ENCODE measurements at places on chromosomes 7 and 10.
A peak's percentile ranks its signal among the peaks of the same experiment; 100 is the strongest.

GRCh38 chr10:110413903-110414547 is 83.7 kb upstream of the DUSP5 start:
- DNase-seq = no peak

DNA sequence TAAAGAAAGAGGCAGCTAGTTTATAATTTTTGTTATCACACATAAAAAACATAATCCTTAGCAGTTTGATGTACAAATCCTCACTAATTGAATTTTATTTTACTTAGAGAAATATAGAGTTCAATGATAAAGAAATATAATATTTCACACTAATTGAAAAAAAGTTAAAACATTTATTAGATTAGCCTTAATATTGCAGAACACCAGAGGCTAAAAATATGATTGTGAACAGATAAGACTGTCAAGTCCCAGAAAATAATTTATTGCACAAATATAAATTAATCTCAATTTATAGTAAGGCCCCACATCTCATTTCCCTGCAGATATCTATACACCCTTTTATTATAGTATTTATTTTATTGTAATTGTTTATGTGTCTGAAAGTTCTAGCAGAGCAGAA is 690.8 kb upstream of the PHF14 start:
- DNase-seq = no peak

DNA sequence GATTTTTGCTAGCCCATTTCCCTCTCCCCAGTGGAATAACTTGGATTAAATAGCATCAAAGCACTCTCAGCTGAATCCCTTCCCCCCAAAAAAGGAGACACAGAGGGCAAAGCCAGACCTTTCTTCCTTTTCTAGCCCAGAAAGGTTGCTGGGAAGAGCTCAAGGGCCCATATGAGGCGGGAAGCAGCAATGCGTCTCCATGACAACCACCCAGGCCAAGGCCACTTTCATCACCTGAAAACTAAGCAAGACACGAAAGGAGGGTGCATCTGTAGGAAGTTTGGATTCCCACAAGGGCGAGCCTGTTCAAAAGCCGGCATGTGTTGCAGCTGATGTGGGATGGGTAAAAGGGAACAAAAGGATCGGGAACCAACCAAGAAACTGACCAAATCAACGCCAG is 229.1 kb downstream of the PLXNA4 start:
- no peak for DNase-seq

DNA sequence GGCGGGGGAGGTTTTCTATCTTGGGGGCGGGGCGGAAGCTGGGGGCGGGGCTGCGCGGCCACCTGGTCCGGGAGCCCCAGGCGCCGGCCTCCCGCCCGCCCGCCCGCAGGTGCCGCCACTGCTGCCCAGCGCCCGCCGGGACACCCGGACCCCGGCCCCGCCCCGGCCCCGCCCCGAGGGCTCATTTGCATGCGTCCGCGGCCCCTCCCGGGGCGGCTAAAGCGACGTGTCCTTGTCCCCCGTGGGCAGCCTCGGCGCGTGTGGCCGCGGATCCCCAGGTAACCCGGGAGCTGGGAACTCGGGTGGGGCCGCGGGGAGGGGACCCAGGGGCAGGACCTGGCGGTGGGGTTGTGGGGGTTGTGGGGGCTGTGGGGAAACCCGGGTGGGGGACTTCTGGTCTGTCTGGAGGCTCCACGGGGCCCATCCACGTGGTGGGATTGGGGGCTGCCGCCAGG is at the start of gene BHLHA15:
Gene BHLHA15 (plus strand): TSS at position 219 of the 455 bp plus-strand sequence. CDS start 871 bp downstream, outside the sequence.
- peak; percentile 11 for DNase-seq

- DNase-seq = no peak
These were observed 153.9 kb downstream of the CDH23 start for GRCh38 chr10:71550628-71551027.

DNA sequence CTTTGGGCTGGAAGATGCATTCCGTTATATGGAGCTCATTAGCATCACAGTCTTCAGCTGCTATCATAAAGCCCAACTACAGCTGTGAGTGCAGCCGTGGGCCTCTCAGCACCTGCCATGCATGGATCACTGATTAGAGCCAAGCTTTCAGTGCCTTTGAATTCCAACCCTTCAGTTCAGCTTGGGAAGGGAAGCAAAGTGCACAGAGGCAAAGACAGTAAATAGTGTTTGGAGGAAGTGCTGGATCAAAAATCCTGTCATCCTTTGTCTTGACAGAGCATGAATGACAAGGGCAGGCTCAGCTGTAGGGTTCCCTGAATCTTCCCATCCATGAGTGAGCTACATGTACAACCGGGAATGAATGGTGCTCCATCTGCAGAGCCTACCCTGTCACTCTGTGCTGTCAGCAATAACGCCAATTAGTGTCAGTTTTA is 153.7 kb downstream of the DNAJB9 start:
- no peak for DNase-seq

All from stimulated activated naive CD4-positive, alpha-beta T cell treated with Interleukin-2 at 50 U/mL for 16 hours (primary cell).